ENCODE measurements at places on chromosomes 5 and 9.

DNA sequence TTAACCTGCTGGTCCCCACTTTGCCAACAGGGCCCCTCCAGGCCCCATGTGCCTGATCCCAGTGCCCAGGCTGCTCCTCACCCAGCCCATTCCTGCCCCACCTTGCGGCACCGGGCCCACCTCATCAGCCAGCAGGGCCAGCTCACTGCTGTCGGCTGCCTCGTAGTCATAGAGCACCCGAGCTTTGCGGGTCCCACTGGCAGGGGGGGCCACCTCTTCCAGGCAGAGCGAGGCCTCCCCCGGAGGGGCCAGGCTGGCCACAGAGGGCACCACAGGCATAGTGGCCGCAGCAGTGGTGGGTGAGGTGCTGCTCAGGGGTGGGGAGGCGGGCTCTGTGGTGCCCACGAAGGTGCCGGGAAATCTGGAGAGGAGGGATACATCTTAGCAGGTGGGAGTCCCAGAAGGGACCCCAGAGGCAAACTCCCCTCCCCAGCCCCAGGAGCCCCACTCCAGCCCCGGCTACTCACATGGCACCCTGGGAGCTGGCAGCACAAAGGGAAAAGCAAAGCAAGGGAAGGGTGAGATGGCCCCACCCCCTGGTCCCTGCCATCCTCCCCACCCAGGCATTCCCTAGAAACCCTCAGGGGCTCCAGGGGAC, 19.0 kb downstream of the SH3GLB2 start:
- no peak for DNase-seq

GRCh38 chr5:132054031-132054696, 6.3 kb upstream of the IL3 start:
- no peak for DNase-seq

DNA sequence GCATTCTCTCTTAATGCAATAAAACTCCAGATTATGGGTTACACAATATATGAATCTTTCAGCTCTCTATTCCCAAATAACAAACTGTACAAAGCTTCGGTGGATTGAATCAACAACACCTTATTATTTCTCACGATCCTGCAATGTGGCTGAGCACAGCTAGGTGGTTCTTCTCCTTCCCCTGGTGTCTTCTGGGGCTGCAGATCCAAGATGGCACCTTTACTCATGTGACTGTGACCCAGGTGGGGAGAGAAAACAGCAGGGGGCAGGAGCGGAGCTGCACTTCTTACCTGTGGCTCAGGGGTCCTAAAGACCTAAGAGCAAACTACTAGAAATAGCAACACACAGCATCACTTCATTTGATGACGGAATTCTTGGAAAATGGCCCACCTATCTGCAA, 233.1 kb downstream of the IRX1 start:
- no peak for DNase-seq

DNA sequence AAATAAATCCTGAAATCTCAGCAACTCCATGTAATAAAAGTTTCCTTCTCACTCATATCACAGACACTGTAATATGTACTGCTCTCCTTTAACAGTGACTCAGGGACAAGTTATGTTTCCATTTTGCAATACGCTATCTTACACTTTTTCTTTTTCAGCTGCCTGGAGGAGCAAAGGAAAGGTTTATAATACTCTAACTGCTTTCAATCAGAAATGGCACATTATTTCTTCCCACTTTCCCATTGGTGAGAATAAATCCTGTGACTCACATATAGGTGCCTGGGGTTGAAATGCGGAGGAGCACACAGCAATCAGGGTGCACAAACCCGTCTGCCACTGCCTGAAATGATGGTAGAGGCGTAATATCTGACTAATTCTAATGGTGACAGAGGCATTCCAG, 186.6 kb downstream of the HINT1 start:
- no peak for DNase-seq

- no peak for DNase-seq
Measured at GRCh38 chr9:131277910-131278701, 1.8 kb upstream of the FAM78A start.

All from Panc1 (cell line).